GM19239 (cell line): ENCODE measurements at places on chromosomes 5 and 9.

GRCh38 chr5:173946323-173946722 lies 42.6 kb upstream of the C5orf47 start:
- DNase-seq, result no peak

GRCh38 chr5:141657937-141658545 lies 6.8 kb upstream of the FCHSD1 start:
- no peak for DNase-seq

GRCh38 chr5:140322751-140323731 lies 20.1 kb upstream of the PFDN1 start:
- DNase-seq, result no peak

DNA sequence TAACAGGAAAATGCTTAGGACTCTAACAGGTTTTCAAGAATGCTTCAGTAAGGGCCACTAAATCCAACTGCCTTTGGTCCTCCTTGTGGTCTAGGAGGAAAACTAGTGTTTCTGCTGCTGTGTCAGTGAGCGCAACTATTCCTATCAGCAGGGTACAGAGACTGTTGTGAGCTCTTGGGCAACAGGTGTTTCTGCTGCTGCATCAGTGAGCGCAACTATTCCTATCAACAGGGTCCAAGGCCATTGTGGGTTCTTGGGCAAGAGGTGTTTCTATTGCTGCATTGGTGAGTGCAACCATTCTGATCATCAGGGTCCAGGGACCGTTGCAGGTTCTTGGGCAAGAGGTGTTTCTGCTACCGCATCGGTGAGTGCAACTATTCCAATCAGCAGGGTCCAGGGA lies 256.3 kb downstream of the CDH10 start:
- DNase-seq, result no peak

DNA sequence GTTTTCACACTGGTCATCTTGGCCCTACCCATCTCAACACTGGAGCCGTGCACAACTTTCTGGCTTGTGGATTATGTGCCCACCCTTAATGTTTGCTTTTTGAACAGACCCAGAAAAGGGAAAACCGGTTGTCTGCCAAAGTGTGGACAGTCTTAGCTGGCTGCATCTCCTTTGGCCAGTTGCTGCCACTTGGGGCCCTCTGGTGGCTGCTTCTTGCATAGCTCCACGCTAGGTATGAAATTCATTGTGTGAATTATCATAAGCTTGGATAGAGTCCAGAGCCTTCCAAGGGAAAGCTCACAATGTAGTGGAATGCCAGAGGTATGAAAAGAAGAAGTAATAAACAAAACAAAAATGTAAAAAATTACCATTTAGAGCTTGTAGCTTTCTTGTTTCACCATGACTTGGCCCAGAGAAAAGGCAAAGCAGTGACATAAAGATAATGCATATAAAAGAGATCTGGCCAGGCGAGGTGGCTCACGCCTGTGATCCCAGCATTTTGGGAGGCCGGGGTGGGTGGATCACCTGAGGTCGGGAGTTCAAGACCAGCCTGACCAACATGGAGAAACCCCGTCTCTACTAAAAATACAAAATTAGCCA lies 12.5 kb upstream of the SLC36A3 start:
- peak; percentile 82 for DNase-seq

GRCh38 chr5:160367261-160367660 lies 3.2 kb downstream of the C1QTNF2 start:
- no peak for DNase-seq

- DNase-seq, result no peak
Measured at GRCh38 chr9:28747351-28747985, 1174.2 kb upstream of the C9orf72 start.

DNA sequence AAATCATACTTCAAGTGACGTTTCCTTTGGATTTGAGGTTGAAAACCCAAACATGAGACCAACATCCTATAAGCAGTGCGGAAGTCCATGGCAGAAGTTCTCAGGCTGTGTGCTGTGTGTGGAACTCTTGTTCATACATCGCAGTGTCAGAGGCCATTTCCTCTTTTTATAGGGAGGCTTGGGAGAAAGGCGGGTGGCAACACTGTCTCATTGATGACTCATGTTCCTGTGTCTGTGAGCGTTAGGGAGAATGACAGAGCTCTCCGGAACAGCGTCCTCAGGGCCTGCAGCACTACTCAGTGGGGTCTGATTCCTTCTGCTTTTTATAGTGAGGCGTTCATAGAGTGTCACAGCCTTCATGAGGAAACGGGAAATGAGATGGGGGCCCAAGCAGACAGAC lies 98.8 kb upstream of the BASP1 start:
- DNase-seq, result no peak

DNA sequence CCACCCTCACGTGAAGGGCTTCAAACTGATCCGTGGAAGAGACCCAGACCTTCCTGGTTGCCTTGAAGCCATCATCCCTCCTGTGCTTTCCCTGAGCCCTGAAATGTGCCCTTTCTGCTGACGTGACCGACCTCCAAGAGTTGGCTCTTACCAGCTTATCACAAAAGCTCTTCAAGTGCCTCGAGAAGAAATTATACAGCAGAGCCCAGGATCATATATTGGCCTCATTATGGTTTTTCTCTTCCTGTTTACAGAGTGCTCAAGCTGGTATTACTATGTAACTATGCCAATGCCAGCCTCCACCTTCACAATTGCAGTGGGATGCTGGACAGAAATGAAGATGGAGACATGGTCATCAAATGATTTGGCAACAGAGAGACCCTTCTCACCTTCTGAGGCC lies 66.0 kb downstream of the AOPEP start:
- DNase-seq, result no peak

DNA sequence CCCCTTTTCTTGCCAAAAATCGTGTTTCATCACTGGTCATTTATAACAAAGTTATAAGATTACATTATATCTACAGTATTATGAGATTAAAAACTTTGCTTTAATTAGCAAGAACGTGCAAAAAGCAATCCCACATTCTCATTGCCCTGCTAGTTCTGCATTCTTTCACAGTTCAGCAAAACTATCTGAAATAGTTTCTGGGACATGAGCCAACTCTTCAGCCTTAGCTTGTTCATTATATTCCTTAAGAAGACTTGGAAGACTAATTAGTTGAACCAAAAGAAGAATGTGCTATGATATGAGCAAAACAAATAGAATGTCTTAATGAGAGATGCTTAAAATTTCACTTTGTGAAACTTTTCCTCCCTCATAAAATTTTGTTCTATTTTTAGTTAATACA lies 76.7 kb downstream of the ITGA1 start:
- no peak for DNase-seq

GRCh38 chr5:116765441-116765840 lies 190.8 kb upstream of the SEMA6A start:
- DNase-seq, result no peak

GRCh38 chr5:170336065-170336464 lies 38.5 kb upstream of the LCP2 start:
- no peak for DNase-seq

DNA sequence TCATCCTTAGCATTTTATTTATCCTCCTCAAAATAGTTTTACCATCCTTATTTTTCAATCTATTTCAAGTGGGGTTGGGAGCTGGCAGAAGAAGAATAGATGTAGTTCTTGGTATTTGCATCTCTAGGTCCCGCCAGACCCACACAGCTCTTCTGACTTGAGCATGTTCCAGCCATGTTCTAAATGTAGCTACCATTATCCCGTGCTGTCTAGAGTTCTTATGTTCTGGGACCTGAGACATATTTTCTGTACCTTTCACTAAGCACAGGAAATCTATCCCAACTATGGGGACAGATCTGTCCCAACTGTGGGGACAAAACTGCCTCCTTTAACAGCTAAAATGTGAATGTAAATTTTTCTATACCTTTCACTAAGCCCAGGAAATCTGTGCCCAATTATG lies 32.0 kb downstream of the PAM start:
- no peak for DNase-seq

- DNase-seq, result no peak
Measured at GRCh38 chr9:91334053-91334452, 27.7 kb downstream of the AUH start.

- DNase-seq, result no peak
Measured at GRCh38 chr5:166276006-166276405, 2015.4 kb upstream of the WWC1 start.

- no peak for DNase-seq
Measured at GRCh38 chr5:89437450-89438435, 554.8 kb upstream of the MEF2C start.

DNA sequence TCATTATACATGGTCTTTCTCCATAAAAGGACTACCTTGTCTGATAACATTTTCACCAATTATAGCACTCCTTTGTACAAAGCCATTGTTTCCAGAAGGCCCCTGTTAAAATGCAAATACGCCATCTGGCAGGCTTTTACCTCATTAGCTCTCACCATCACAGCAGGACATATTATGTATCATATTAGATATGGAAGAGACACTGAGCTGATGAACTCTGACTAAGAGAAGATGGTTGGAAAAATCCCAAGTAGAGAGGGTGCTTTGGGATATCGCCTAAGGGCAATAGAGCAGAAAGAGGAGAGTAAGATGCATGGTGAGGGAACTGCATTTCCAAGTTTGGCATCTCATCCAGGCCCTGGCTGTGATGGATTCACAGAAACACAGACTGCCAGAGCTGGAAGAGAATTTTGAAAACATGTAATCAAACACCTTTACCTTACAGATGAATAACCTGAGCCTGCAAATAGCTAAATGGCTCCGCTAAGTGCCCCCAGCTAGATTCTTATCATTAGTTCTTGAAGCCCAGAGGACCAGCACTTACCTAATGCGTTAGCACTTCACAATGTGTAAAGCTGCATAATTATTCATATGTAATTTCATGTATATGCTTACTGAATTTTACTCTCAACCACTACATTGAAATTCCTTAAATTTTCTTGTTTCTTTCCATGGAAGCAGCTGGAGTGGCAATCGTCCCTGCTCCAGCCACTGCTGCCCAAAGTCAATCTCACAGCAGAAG lies 393.6 kb upstream of the IZUMO3 start:
- DNase-seq, result no peak

GRCh38 chr5:180545248-180545647 lies 46.1 kb downstream of the SCGB3A1 start:
- DNase-seq, result no peak

DNA sequence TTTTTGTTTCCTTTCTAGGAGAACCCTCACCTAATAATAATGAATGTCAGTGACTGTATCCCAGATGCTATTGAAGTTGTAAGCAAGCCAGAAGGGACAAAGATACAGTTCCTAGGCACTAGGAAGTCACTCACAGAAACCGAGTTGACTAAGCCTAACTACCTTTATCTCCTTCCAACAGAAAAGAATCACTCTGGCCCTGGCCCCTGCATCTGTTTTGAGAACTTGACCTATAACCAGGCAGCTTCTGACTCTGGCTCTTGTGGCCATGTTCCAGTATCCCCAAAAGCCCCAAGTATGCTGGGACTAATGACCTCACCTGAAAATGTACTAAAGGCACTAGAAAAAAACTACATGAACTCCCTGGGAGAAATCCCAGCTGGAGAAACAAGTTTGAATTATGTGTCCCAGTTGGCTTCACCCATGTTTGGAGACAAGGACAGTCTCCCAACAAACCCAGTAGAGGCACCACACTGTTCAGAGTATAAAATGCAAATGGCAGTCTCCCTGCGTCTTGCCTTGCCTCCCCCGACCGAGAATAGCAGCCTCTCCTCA lies 87.1 kb downstream of the OSMR start:
- no peak for DNase-seq

DNA sequence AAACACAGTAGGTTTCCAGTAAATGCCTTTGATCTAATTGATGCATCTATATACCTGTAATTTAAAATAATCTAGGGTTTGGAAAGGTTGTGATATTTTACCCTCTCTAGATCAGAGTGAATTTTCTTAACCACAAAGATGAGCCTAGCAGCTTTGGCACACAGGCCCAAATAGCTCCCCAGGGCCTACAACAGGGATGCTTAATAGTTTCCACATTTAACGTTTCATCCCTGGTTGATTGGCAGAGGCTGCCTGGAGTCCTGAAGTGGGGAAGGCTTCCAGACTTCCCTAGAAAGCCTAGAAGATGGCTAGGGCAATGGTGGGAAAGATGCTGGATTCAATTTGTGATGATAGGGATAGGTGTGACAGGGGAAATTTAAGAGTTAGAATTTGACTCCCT lies 206.6 kb downstream of the NSG2 start:
- DNase-seq, result no peak

DNA sequence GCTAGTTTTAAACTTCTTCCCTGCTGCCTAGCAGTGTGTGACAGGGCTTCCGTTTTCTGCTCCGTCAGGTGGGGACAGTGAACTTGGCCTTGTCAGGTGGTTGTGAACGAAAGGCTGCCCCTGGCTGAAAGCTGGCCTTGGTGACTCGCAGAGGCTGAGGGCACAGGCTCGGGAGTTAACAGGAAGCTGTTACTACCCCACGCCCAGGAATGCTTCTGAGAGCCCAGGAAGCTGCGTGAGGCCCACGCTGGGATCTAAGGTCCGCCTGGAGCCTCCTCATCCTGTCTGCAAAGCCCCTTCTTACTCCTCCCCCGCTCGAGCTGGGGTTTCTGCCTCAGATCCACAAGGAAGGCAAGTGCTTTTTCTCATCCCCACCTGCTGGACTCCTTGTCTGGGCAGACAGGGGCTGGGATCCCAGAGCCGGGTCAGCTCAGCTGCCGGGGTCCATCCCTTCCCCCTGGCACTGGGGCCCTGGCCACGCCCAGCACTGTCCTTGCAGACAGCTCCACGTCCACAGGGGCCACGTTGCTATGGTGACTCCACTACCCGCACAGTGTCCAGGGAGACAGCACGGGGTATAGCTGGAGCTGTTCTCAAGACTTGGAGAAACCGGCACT lies 124.7 kb upstream of the TBC1D2 start:
- DNase-seq, result peak; percentile 25

DNA sequence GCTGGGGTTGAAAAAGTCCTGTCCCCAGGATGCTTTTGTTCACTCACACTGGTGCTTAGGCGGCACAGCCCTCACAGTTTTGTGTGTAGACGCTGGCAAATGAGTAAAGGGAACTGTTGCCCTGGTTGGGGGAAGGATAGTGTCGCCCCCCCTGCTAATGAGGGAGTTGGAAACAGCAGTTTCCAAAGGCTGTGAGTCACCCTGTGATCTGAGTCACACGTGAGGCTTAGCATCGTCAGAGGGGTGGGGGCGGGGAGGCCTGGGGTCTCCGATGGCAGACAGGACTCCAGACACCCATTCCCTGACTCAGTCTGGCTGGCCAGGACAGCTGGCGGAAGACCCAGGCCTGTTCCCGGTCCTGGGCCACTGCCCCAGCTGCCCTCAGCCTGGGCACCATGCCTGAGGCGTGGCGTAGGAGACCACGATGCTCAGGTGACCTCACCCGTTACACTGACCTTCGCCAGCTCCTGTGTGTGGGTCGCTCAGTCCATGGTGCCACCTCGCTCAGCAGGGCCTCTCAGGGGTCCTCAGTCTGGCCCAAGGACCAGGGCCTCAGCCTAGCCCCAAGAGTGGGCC lies 2.9 kb downstream of the DNAJB5 start:
- DNase-seq, result no peak

DNA sequence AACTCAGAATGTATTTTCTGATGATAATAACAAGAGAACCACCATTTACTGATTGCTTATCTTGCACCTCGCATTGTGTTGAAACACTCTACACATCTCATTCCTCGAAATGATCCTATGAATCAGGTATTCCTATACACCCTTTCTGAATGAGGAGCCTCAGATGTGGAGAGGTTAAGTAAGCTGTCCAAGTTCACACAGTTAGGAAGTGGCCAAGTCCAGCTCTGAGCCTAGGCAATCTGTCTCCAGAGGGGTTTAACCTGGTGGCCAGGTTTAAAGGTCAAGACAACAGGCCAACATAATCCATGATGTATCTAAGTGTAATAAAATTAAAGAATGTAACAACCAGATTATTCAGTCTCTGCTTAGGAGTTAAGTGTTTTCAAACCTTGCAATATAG lies 12.9 kb downstream of the FAM169A start:
- no peak for DNase-seq
